Stromal cell of bone marrow (primary cell): ENCODE measurements at places on chromosomes 5 and 9.

DNA sequence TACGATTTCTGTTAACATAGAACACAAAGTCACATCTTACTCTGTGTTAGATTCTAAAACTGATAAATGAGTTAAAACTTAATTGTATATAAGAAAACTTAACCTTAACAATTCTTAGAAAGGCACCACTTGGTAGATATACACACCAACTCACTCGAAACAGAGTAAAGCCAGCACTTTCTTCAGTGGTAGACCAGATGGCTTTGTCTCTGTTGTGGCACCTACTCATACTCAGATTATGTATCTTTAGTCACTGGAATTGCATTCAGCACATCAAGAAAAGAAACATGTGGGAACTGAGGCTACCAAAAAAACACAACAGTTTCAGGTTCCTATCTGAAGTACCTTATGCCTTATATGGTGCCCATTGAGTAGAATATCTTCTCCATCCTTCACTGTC is 192.5 kb downstream of the ZNF608 start:
- DNase-seq = no peak

- no peak for DNase-seq
Observed at GRCh38 chr9:89998633-89999032, 393.8 kb downstream of the GADD45G start.

- DNase-seq = no peak
Observed at GRCh38 chr5:57346328-57346727, 136.3 kb downstream of the ACTBL2 start.

DNA sequence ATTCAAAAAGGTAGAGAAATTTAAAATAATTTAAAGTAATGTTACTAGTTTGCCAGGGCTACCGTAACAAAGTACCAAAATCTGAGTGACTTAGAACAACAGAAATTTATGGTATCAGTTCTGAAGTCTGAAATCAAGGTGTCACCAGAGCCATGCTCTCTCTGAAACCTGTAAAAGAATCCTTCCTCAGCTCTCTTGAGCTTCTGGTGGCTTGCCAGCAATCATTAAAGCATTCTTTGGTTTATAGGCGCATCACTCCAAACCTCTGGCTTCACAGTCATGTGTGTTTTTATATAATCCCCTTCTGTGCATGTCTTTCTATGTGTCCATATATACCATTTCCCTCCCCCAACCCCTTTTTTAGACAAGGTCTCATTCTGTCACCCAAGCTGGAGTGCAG is 220.3 kb downstream of the COX7C start:
- DNase-seq = peak; percentile 0

- DNase-seq = no peak
Observed at GRCh38 chr5:14063691-14064090, 79.5 kb upstream of the TRIO start.

GRCh38 chr9:95626885-95627558 is 110.3 kb upstream of the PTCH1 start:
- no peak for DNase-seq

DNA sequence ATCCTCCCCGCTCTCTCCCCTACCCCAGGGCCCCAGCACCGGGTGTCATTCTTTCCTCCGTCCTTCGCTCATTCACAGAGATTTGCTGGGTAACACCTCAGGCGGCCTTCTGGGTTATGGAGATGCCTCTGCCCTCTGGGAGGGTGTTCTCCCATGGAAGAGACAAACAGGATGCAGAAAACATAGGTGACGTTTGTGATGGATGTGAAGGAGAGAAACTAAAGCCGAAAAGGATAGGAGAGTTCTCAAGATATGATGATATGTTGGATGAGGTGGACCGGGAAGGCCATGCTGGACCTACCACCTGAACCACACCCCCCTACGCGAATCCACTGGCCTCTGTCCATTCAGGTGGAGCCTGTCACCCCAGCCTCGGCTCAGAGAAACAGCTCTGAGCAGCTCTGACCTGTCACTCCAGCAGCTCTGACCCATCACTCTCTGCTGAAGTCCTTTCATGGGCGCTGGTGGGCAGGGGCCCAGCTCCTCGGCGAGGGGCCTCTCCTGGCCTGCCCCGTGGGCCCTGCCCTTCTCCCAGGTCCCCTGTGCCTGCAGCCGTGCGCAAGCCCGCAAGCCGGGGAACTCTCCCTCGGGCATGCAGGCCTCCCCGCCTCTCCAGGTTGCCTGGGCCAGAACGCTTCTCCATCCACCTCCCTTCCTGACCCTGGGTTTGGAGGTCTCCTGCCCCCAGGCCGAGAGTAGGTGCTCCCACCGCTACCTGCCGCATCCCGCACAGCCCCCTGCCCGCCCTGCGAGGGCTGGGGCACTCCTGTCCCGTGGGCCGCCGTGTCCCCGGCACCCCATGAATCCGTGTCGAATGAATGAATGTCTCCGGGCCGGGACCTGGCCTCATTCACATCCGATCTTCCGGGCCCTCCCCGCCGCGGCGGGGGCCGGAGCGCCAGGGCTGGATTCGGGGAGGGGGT is 717 bp upstream of the NCS1 start:
- DNase-seq = no peak

- no peak for DNase-seq
Observed at GRCh38 chr5:30100929-30101328, 1092.6 kb upstream of the CDH6 start.

- DNase-seq = no peak
Observed at GRCh38 chr9:37921168-37921510, 17.2 kb upstream of the SLC25A51 start.

- no peak for DNase-seq
Observed at GRCh38 chr5:35058374-35058788, 10.6 kb upstream of the AGXT2 start.

- peak; percentile 79 for DNase-seq
Observed at GRCh38 chr9:16136961-16137360, 584.1 kb downstream of the CCDC171 start.

DNA sequence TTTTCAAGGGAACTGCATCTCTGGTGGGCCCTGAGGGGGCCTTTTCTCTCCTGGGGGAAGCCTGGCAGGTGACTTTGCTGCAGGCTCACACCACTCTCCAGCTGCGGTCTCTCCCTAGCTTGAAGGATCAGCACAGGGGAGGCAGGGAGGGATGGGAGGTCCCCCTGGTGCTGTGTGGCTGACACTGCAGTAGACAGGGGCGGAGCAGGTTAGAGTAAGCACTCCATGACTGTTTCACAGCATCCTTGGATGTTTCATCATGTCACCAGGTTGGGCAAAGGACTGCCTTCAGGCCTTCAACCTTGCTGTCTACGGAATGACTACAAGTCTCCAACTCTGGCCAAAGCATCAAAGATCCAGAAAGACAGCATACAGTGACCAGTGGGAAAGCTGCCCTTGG is 470.7 kb downstream of the CDK5RAP2 start:
- DNase-seq = no peak

DNA sequence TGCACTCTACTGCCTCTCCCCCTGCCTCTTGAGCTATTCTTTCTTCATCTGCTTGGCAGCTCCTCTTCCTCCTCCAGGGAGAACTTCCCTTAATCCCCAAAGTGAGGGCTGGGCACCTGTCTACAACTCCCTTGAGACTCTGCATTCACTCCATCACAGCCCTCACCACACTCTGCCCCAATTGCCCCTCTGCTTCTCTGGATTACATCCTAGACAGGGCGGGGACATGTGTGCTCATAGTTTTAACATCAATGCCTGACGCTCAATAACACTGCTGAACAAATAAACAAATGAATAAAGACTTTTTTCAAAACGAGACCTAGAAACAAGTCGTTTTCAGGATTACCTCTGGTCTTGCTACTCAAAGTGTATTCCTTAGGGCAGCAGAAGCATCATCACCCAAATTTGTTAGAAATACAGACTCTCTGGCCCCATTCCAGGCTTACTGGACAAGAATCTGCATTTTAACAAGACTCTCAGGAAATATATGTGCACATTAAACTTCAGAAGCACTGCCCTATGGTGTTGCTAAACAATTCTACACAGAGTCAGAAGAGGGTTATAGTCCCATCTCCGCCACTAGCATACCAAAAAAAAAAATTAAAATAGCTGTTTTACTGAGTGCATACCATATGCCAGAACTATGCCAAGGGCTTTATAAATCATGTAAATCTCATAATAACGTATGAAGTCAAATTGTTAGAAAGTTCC is 115.6 kb downstream of the CDK5RAP2 start:
- no peak for DNase-seq

DNA sequence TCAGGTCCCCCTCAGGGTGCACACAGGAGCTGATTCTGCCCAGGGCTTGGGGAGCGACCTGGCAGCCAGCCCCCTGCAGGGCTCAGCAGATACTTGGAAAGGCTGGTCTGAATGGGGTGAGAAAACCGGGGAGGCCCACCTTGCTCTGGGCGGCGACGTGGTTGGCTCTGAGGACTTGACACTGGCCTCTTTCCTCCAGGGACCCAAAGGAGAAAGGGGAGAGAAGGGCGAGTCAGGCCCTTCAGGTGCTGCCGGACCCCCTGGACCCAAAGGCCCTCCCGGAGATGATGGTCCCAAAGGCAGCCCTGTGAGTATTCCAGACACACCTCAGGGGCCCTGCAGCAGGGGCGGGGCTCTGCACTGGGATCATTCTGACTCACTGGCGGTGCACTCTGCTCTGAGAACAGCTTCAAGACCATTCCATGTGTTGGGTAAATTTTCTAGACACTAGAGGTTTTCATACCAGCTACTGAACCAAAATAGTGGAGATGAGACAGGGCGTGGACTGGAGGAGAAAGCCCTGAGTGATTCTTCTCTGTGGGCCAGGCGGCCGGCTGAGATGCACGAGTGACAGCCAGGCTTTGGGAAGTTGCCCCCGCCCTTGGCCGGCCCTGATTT is 65.9 kb upstream of the FCN2 start:
- peak; percentile 13 for DNase-seq

DNA sequence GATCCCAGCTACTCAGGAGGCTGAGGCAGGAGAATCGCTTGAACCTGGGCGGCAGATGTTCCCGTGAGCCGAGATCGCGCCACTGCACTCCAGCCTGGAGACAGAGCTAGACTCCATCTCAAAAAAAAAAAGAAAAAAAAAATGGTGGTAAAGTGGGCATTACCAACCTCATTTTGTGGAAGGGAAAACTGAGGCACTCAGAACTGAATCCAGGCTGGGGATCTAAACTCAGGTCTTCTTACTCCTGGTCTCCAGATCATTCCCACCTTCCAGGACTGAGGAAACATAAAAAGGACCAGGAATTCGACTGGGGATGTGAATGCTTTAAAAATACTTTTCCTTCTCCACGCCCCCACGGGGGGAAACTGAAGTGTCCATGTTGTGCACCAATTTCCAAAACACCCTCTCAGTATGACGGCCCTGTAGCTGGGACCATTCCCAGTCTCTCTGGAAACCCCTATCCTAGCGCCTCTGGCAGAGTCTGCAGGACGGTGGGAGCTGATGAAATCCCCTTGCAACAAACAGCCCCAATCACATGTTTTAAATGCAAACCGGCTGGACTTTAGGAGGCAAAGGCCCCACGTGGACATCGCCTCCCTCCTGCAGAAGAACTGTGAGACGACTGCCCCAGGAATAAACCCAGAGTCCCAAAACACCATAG is 8.9 kb upstream of the AKNA start:
- no peak for DNase-seq

DNA sequence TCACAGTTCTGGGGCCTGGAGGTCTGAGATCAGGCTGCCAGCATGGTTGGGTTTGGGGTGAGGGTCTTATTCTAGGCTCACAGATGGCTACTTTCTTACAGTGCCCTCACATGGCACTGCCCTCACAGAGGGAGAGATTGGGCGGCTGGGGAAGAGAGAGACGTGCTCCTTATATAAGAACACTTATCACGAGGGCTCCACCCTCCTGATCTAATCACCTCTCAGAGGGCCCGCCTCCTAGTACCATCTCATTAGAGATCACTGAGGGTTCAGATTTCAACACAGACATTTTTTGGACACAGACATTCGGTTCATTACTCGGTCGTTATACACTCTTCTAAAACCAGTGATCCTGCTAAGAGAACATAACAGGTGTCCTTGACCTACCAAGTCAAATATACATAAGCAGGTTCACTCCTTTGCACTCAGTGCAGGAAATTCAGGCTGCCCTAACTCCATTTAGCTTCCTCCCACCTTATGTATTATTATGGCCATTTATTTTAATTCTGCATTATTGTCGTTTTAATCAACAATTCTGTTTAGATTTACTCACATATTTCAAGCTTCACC is 121.7 kb downstream of the ICE1 start:
- DNase-seq = no peak

DNA sequence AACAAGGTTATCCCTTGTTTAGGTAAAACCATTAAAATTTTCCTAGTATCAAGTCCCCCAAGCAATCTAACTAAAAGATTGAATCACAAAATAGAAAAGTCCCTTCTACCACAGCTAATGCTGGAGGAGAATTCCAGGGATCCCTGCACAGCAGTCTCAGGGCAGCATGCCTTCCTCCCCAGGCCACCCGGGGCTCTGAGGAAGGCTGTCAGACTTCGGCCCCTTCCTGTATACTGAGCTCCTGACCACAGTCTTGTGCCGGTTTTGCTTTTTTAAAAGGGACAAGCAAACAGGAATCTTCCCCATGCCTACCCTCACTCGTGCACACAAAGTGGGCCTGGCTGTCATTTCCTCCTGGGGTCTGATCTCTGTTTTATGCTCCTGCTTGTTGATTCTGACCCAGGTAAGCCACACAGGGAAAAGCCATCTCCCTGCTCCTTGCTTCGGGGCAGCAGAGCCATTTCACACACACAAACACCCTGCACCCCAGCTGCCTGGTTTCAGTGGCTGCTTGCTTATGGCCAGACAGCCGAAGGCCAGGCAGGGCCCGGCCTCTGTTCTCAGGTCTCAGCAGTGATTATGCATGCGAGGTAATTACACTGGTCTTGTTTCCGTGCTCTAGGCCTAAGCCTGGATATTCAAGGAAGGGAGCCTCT is 211.9 kb downstream of the NXNL2 start:
- DNase-seq = no peak

DNA sequence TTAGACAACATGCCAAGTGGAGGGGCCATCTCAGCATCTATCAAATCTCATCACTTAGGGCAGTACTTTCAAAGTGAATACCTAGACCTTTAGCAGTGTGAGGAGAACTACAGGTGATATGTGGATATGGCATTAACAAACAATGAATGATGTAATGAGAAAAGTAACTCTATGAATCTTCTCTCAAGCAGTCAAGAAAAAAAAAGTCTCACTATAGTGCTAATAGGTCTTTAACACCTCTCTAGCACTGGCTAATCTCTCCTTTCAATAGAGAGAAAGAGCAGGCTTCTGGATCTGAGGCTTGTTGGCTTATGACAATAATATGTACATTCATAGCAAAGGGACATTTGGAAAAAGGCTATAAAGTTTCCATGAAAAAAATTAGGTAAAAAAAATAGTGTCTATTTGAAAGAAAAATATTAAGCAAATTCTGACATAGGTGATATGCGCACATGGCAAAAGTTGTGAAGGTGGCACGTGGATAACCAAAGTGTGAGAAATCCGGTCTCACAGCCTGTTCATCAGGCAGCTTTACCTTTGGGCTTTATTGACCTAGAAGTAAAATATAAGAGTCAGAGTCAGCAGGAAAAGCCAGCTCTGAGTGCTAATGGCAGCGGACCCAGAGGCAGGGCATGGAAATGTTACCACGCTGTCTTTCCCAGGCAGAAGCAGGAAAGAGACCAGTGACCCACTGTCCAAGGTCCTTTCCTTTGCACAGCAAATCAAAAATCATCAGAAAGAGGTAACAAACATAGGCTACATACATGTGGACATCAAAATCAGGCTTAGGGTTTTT is 203.4 kb downstream of the EFNA5 start:
- DNase-seq = no peak
